Dorsolateral prefrontal cortex (tissue), 122 donors: ENCODE measurements at places on chromosomes 16 and 17.

DNA sequence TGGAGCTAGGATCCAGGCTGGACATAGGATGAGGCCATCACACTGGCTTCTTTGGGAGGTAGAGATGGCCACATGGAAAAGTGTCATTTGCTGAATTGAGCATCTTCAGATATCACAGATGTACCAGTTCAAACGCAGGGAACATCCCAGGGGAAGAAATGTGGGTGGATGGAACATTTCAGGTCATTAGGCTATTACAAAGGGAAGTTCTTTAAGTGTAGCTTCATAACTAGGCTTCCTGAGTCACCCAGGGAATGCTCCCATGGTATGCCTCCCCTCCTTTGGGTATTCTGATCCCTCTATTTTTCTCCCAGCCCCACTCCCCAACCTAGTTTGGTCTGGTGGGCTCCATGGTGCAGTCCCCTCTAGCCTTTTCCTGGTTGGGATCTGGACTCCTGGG is 69.8 kb upstream of the IRX3 start:
- DNase-seq: no peak

DNA sequence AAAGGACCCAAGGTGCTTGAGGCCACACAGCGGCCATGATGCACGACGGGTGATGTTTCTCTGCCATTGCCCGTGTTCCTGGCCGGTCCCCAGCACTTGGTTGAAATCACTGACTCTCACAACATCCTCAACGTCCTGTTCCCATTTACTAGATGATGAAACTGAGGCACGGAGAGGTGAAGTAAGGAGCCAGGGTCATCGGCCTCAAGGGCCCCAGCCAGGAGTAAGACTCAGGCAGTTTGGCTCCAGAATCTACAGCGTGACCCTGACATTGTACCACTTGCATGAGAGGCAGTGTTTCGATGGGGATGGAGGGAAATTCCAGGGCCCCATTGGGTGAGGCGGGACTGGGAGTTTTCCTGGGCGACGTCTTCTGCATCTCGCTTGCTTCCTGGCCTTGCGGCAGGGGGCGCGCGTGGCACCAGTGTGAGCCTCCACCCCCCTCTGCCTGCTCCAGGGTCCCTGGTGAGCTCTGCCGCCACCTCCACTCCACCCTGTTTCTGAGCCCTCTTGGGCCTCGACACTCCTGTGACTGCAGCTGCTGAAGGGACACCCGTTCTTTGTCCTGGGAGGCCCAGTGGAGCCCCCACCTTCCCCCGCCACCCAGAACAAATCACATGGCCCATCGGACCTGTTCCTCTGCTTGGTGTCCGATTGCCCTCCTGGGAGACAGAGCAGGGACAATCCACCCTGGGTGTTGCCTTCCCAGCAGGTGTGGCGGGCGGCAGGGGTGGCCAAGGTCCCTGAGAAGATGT is 133.0 kb upstream of the GSE1 start:
- no peak for DNase-seq

DNA sequence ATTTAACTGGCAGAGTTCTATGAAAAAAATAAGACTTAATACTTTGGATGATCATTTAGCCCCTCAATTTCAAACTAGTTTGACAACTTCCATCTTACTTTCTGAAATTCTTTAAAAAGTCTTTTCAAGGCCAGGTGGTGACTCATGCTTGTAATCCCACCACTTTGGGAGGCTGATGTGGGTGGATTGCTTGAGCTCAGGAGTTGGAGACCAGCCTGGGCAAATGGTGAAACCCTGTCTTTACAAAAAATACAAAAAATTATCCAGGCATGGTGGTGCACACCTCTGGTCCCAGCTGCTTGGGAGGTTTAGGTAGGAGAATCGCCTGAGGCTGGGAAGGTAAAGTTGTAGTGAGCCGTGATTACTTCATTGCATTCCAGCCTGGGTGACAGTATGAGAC is 154.4 kb downstream of the TANC2 start:
- DNase-seq: no peak

- peak; percentile 94 for DNase-seq
Observed at GRCh38 chr16:85350973-85351372, 238.7 kb upstream of the CIBAR2 start.

- no peak for DNase-seq
Observed at GRCh38 chr16:22198547-22199293, 7.4 kb upstream of the EEF2K start.

- no peak for DNase-seq
Observed at GRCh38 chr17:61423967-61424649, 24.5 kb downstream of the TBX2 start.

DNA sequence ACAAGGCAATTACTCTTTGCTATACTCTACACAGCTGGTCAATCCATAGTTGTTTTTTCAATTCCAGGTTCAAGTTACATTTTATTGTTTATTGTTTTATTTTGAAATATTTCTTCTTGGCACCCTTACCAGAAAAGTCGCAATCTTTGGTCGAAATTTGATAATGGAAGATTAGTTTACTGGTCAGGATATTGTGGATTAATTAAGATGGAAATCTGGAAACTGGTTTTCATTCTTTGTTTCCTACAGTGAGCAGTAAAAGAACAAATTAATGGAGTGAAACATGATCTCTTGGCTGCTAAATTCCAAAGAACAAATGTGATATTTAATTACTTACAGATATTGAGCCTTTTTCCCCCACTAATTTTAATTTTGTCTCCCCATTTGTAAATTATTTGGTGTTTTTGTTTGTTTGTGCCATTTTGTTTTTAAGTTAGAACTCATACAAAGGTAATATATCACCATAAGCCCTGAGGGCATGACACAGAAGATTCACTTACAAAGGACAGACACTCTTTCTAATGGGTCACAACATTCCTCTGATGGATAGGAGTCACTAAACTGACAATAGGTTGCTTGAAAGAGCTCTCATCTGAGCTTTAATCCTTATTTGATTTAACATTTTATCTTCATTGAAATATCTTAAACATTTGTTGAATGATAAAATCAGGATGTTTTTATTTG is 700.2 kb downstream of the KCNJ2 start:
- no peak for DNase-seq

- DNase-seq: no peak
Observed at GRCh38 chr17:57972151-57972550, 15.9 kb downstream of the VEZF1 start.

GRCh38 chr16:24291932-24292331 is 35.8 kb downstream of the CACNG3 start:
- DNase-seq: no peak
